ENCODE measurements at places on chromosomes 7 and 10.
A peak's percentile ranks its signal among the peaks of the same experiment; 100 is the strongest.

DNA sequence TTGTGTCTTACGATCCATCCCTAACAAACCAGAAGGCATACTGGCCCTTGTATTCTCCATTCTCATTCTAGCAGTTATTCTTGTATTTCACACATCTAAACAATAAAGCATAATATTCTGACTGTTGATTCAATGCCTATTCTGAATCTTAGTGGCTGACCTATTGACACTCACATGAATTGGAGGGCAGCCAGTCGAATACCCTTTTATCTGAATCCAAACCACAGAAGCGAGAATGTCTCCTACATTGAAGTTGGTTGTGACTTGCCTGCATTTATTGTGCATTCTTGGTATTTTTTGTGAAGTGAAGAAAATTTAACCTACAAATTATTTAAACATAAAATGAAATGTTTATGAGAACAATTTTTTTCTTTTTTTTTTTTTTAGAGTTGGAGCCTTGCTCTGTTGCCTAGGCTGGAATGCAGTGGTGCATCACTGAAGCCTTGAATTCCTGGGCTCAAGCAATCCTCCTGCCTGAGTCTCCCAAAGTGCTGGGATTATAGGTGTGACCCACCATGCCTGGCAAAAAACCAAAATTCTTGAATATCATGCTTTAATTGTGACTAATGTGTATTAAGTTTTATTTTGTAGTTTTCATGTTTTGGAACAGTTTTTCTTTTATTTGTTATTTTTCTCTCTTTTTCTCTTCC, 22.7 kb downstream of the EXOC4 start:
- DNase-seq, result no peak

GRCh38 chr10:4865945-4866661, 40.1 kb downstream of the AKR1E2 start:
- DNase-seq, result no peak

DNA sequence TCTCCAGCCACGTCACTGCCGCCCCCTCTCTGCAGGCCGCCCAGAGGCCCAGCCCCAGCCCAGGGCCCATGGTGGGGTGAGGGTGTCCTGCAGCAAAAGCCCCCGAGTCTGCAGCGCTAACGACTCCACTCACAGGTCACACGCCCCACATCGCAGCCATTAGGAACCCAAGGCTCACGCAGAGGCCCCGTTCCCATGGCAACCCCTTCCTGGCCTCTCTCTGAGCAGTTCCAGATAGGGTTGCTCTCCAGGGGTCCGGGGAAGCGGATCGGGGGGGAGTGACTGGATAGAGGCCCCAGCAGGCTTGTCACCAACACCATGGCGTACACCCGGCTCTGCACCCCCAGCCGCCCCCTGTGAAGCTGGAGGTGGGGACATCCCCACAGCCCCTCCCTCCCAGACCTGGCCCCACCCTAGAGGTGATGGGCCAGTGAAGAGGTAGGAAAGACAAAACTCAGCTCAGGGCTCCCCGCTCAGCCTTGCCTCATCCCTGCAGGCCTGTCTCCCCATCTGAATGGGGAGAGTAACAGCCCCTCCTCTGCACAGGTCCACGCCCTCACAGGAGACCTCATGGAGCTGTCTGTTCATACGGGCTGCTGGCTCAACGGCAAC, 41.2 kb downstream of the TNRC18 start:
- no peak for DNase-seq

DNA sequence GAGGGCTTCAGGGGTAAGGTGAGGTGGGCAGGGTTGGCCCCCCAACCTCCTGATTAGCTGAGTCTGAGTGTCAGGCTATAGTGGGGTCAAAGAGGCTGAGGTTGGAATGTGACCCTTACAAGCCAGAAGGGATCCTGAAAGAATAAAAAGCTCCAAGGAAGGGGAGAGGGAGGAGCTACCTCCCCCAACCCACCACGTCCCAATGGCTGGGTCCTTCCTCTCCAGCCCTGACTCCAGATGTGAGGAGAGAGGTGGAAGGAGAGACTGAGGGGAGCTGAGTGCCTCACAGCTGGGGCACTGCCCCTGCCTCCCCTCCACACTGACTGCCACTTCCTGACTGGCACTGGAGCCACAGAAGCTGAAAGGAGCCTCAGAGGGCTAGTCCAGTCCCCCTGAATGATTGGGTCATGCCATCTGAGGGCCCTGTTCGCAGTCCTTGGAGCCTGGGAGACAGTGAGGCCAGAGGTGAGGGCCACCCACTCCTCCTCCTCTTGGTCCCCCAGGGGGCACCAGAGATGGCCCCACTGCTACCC, 20.6 kb downstream of the IMPDH1 start:
- no peak for DNase-seq

DNA sequence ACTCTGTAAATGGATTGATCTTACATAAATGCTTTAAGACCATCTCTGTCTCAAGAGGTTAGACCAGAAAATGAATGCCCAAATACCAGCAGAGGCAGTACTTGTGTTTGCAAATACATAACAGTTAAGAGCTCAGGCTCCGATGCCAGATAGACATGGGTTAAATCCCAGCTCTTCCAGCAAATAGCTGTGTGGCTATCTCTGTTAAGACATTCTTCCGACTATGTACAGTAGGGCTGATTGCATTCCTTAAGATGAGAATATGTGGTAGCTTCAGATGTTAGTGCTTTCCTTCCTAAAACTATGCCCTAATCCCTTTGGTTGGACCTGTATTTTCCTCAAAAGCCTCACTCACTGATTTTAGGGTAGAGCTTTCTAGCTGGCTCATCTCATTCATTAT, 2.2 kb downstream of the IDE start:
- DNase-seq, result no peak

DNA sequence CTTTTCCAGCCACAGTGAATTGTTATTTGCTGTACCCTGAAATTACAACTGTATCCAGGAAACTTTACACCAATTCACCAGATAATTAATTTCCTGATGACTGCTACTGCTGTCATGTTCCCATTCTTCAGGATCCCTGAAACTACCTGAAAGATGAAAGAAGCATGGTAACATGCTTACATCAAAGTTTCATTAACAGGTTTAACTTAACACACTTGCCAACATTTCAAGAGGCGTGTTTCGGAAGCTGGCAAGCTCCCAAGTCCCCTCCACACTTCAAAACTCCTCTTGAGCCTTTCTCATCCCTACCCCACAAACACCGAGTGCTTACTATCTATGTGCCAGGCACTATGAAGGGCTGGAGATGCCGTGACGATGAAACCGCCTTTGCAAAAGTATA, 88.6 kb downstream of the MPP7 start:
- no peak for DNase-seq

- no peak for DNase-seq
These were observed 59.7 kb downstream of the NRF1 start for GRCh38 chr7:129671266-129671665.

- DNase-seq, result no peak
These were observed 72.7 kb downstream of the CUBN start for GRCh38 chr10:17056781-17057428.

DNA sequence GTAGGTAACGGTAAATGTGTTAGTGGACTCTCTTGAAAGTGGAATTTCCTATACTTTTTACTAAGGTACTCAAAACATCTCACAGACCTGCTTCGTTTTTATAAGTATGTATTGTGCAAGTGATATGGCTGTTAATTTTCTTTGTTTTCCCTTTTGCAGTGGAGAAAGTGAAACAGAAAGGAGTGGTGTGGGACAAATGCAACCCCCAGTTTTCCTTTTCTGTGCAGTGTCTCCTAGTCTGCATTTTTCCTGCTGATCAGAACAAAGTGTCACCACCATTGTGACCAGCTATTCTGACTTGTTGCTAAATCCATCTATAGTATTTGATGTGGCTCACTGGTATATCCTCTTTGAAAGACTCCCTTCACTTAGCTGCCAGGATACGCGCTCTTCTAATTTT, 410.0 kb downstream of the EXOC4 start:
- no peak for DNase-seq

- peak; percentile 54 for DNase-seq
These were observed 67.6 kb upstream of the DDC start for GRCh38 chr7:50632561-50633413.

DNA sequence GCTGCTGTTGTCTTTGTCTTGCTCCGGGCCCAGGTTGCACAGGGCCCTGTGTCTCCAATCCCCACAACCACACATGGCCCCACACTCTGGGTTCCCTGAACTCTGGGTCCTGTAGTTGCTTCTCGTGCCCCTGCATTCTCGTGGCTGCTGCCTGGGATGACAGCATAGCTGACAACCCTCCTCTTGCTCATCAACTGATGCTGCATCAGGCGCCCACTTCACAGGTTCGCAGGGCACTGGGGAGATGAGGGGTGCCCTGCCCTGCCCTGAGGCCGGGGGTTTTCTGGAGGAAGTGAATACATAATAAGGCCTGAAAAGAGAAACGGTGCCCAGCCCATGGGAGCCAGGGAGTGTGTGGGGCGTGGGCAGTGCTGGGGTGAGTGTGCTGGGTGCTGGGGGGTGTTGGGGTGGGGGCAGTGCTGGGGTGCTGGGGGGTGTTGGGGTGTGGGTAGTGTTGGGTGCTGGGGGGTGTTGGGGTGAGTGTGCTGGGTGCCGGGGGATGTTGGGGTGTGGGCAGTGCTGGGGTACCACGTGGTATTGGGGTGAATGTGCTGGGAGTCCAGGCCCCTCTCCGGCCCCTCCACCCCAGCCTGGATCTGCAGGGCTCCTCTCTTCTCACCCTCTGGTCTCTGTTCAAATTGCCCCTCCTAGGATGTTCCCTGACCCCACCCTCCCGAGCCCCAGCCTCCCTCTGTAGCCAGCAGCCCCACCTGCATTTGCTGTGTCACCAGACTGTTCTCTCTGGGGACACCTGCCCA, 2.0 kb upstream of the MTG1 start:
- DNase-seq, result no peak

DNA sequence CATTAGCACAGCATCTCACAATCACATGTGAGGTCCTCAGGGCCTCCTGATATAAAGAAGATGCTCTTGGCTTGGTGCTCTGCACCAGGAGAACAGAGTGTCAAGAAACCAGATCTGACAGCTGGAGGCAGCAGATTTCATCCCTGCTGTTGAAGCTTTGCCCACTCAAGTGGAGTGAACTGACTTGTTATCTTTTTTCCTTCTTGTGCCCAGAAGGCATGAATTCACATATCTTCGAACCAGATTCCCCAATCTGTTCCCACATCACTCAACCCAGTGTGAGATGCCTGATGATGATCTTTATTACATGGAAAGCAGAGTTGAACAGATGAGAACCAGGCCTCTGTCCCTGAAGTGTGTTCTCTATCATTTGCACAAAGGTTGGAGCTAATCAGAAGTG, 521.0 kb downstream of the SORCS1 start:
- DNase-seq, result no peak

DNA sequence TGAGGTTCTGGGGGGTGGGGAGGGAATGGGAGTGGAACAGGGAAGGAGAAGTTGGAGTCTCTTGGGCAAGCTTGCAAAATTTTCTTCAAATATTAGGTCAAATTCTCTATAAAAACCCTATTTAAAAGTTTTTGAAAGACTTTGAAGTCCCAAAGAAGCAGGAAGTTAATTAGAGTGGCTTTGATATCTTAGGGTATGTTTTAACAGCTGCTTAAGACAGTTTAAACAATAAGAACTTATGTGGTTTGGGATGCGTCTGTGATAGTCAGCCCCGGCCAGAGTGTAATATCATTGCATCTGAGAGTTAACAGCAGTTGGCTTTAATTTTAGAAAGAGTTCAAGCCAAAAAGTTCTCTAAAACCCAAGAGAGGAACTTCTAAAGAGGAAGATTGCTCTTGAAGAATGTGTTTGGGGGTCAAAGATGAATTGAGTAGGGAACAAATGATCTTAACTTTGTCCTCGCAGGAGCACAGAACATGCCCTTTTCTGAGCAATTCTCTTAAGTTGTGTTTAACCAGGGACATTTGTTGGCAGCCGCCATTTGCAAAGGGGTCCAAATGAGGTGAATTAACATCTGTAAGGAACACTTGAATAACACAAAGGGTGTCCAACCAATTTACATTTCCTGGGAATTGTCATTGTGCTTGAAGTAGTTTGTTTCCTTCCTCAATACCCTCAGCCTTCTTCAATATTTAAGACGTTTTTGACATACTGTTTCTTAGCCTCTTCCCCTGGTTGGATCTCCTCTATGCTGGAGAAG, 182.4 kb downstream of the PTEN start:
- DNase-seq, result no peak

DNA sequence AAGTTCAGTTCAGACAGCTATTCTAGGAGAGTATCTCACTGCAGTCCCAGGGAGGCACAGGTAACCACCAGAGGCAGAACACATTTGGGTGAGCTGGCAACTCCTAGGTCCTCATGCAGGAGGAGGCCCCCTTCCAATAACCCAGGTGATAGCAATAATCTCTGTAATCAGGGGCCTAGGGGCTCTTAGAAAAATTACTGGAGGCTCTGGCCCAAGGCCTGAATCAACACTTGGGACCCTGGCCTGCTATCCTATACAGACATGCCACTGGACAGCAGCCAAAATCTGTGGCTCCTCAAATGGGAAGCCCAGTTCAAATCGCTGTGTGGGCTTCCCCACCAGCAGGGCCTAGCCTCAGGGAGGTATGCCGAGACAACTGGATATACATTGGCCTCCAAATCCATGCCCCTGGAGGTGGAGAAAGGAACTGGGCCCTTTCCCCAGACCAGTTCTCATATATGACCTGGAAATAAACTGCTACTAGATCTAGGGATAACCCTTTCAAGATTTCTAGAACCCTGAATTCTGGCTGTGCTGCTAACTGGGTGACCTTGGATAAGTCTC, 1.6 kb downstream of the AVPI1 start:
- DNase-seq, result no peak

DNA sequence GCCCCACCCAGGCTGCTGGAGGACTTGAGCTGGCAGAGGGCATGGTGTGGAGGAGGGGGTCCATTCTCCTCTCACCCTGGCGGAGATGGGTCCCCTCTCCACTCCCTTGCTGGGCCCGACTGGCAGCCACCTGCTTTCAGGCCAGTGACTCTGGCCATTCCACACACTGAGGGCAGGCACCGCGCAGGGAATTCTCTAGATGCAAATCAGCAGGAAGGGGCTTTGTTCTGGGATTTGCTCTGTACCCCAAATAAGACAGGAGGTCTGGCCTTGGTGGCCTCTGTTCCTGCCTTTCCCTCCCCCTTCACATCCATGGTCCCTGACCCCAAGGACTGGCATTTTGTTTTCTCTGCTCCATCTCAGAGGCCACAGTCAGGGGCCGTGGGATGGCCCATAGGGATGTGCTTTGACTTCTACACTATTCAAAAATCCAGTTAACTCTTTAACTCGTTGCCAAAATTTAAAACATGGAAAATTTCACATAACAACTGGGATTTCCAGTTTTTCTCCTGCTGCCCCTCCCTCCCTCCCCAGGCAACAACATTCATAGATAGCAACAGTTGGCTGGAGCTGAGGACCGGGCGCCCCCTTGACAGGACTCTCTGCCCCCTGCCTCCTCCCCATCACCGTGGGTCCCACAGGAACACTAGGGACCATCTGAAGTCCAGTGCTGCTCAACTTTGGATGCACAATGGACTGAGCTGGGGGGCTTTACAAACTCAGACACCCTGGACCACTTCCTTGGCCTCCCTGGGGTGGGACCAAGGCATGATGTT, 33.9 kb downstream of the PPIF start:
- DNase-seq, result no peak

DNA sequence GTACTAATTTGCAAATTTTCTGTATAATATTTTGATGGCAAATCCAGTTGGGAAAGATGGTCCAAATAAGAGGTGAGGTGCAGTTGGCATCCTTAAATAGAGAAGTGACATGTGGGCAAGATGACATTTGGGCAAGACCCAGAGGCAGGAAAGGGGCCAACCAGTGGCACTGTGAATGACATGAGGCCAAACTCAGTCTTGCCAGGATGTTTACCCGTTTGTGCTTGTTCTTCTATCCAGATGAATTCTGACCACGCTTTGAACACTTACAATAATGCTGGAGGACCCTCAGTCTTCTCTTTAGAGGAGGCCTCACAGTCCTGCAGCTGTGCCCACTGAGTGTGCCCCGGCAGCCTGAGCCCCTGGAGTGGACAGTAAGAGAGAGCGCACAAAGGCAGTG, 45.1 kb downstream of the KCNMA1 start:
- no peak for DNase-seq

GRCh38 chr7:77950548-77950947, 152.0 kb downstream of the PHTF2 start:
- DNase-seq, result no peak

All from effector memory CD8-positive, alpha-beta T cell (primary cell).